ENCODE measurements at places on chromosomes 3 and 15. TPM values are rescaled to one million over a fixed set of nuclear protein-coding genes. Genes with fewer than 3 reads are reported as not detected.

GRCh38 chr3:50550079-50550736 is 17.3 kb downstream of the C3orf18 start:
- peak; percentile 75 for DNase-seq

The RBM5 gene
- 215 TPM for total RNA-seq

DNA sequence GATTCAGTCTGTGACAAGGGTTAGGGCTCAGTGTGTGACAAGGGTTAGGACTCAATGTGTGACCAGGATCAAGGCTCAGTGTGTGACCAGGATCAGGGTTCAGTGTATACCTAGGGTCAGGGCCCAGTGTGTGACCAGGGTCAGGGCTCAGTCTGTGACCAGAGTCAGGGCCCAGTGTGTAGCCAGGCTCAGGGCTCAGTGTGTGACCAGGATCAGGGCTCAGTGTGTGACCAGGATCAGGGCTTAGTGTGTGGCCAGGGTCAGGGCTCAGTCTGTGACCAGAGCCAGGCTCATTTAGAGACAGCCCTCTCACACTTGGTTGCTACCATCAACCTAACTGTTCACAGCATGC is 24.2 kb downstream of the LOXL1 start:
- DNase-seq = no peak

DNA sequence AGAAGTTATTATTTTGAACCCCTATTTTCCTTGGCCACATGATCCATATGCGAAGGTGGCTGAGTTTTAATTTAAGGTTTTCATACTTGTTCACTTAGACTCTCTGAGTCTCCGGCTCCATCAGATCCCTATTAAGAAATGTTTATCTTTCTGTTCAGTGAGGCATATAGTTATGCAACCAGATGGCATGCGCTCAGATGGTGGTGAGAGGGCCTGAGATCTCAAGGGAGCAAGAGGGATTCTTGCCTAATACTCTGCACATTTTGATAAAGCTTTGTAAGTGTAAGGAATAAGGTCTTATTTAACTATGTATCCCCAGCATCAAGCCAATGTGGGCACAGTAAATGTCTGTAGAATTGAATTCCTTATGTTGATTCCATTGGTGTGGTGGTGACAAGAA is 78.9 kb upstream of the DPH6 start:
- no peak for DNase-seq

DNA sequence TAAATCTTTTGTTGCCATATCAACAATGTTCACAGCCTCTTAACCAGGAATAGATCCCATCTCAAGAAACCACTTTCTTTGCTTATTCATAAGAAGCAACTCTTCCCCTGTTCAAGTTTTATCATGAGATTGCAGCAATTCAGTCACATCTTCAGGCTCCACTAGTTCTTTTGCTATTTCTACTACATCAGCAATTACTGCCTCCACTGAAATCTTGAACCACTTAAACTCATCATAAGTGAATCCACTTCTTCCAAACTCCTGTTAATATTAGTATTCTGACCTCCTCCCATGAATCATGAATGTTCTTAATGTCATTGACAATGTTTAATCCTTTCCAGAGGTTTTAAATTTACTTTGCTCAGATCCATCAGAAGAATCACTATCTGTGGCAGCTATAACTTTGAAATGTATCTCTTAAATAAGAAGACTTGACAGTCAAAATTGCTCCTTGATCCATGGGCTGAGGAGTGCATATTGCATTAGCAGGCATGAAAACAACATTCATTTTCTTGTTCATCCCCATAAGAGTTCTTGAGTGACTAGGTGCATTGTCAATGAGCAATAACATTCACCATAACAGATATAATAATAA is 205.9 kb downstream of the DTWD1 start:
- no peak for DNase-seq

DNA sequence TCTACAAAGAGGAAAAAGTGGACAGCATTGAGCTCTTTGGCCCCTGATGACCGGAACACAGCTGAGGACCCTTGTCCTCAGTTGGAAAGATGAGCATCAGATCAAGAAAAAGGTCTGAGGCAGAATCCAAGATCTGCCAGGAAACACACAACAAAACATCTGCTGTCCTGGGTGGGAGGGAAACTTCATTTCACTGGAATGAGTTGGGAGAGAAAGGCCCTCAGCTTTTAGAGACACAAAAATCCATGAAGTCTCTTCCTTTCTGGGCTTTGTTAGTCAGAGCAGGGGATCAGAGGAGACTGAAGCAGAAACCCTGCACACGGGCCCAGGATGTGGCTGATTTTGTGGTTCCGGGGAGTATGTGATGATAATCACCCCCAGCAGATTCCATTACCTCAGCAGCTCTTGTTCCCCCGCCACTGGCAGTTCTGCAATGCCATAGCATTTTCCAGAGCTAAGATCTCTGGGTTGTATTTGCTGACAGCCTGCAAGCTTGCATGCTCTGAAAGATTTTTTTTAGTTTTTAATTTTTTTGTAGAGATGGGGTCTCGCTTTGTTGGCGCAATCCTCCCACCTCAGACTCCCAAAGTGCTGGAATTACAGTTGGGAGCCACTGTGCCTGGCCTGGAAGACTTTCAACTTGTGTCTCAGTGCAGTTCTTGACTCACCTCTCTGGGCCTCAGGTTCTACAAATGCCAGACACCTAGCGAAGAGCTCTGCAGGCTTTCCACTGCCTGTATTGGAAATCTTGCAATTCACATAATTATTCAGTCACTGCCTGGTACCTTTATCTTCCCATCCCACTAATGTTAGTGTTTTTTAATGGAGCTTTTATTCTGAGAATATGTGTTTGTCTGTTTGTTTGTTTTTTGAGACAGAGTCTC is 5.8 kb upstream of the TATDN2 start:
- DNase-seq = peak; percentile 92

The TMCO5A gene
- total RNA-seq = not detected

DNA sequence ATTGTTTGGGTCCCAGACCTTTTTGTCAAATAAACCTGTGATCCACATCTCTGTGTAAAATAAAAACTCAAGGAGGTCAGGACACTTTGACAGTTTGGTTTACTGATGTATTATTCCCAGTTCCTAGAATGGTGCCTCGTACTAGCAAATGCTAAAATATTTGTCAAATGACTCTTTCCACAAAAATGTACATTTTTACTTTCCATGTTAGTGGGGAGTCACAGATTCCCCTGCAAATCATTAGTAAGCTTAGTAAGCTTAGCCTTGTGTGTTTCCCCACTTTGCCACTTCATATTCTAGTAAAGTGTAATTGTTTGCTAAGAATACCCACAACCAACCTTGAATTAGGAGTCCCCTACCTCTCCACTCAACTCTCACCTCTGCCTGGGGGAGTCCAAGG is 2.4 kb upstream of the MAGI1 start:
- no peak for DNase-seq

DNA sequence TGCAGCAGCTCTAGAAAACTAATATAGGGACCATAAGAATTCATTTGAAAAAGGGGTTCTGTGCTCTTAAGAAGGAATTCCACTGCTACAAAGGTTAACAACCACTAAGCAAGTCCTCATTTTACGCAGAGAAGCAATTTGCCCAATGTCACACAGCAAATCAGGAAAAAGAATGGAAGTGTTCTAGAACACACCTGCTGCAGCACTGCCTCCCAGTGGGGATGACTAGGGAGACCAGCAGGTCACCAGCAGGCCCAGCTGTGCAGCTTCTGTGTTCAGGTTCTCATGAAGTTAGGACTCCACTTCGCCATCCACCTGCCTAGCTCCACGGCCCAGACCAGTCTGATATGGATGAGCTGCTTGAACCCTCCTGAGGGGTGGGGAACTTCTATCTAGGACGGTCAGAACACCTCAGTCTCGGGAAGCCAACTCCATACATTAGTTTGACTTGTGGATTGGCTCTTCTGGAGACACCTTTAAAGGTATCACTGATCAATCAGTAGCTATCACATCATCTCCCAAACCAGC is 18.6 kb downstream of the POMGNT2 start:
- DNase-seq = peak; percentile 13

The ADAMTSL3 gene
- not detected for total RNA-seq

The SOX2 gene
- not detected for total RNA-seq

DNA sequence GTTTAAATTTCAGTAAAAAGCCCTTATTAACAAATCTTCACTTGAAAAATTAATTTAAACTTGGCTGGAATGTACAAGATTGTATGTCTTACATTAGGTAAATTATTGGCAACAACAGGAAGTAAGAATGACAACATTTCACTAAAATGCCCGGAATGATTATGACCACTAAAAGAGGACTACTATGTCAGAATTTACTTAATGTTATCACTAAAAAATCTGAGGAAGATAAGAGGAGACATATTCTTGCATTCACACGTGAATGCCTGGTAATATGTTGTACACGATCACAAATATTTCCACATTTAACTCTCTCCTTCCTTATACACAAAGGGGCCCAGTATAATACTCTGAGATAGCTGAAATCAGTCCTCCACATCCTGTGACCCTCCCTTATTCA is 29.7 kb downstream of the VGLL3 start:
- no peak for DNase-seq

DNA sequence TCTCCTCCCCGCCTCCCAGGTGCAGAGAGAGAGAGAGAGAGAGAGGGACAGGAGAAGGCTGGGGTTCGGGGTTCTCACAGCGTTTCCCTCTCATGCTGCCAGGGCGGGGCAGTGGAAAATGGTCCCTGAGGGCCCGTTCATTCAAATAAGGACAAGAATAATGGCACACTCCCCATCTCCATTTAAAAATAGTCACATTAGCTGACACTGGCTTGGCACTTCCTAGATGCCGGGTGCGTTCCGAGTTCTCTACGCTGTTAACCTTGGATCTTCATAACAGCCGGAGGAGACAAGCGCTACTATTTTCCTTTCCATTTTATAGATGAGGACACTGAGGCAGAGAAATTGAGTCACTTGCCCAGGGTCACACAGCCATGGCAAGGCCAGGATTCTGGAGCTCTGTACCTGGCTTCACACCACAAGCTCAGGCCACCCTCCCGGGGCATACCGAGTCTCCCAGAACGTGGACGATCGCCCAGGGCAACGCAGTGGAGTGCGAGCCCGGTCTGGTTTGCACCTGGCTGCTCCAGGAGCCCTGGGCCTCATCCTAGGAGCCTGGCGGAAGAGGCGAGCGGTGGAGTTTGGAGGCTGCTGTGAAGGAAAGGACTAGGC is 608 bp upstream of the SLC6A6 start:
- no peak for DNase-seq

- DNase-seq = no peak
Observed at GRCh38 chr3:50201573-50202315, 3.3 kb upstream of the SLC38A3 start.

DNA sequence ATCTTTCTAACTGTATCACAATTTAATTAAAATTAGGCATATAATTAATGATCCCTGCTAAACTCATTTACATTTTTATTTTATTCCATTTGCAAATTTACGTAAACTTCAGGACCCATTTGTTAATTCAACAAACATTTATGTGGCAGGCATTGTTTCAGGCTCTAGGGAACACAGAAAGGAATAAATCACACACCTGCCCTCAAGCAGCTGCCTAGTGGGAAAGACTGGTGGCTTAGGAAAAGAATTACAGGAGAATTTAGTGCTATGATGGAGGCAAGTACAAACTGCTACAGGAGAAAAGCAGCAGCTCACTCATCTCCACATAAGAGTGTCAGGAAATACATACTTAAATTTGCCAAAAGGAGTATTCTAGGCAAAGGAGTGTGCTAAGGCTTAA is 11.2 kb downstream of the CBLB start:
- no peak for DNase-seq

DNA sequence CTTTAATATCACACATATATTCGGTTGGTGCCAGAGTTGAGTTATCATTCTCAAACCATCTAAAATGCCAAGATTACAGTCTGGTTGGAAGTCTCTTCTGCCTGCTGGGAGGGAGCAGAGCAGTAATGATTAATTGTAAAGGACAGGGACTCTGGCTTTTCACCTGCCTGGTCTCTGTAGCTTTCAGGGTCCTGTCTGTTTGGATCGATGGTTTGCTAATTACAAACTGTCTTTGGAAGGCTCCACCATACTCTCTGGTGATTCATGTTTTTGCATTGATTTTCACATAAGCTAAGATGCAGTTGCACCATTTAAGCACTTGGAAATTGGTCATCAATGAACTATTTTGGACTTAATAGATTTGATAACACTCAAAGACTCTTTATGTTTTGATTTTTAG is 350.4 kb upstream of the SATB1 start:
- no peak for DNase-seq

The MYO5C gene
- 2.8 TPM for total RNA-seq

- DNase-seq = no peak
Observed at GRCh38 chr3:128339491-128340012, 127.1 kb downstream of the DNAJB8 start.

DNA sequence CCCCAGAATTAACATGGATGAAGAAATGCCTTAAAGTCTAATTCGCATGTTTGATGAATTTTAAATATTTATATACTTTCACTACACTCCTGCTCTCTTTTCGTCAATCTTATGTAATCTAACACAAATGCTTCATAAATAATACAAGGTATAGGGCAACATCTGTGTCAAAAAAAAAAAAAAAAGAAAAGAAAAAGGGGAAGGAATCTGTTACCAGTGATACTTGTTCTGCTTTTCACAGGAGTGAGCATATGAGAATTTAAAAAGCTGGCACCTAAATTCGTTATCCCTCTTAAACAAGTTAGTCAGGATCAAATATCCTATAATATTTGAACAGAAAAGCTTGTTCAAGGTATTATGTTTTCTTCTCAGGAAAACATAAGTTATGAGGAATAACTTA is 243.8 kb downstream of the KCNH8 start:
- DNase-seq = no peak

The RMDN3 gene
- 26.0 TPM for total RNA-seq

The ZNF662 gene
- total RNA-seq = 0.22 TPM

GRCh38 chr3:140911822-140912221 is 29.8 kb upstream of the SLC25A36 start:
- DNase-seq = no peak

The KLF15 gene
- total RNA-seq = not detected

GRCh38 chr3:42652611-42653302 is 740 bp upstream of the ZBTB47 start:
- DNase-seq = no peak

GRCh38 chr3:69443457-69443920 is 57.6 kb upstream of the FRMD4B start:
- DNase-seq = no peak

DNA sequence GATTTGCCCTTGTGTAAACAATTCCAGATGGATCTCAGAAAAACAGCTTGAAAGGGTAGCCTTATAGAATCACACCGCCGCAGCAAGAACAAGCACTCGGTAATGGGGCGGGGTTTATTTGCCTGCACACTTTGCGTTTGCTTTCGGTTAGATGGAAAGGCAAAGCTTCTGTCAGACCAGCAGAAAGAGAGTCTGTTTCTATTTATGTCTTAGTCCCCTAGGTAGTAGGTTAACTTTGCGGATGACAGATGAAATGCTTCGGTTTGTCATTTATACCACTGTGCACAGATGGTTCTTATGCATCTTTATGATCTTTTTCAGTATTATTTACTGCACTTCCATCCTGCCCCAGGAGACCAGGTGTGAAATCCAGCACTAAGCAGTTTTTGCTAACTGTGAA is 62.2 kb downstream of the PYDC2 start:
- DNase-seq = no peak

DNA sequence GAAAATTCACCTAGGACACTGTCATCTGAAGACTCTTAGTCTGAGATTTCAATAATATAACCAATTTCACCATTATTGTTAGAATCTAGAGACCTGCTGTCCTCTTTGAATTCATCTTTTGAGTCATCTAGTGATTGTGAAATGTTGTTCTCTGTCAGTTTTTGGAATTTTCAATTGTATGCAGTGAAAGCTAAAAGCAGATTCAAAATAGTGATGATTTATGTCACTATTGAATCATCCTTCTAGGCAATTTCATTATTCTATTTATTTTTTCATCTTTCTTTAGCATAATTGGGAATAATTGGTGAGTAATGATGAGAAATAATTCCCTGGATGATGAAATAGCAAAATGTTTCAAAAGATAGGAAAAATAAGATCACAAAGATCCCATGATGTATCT is 101.7 kb upstream of the EIF1B start:
- DNase-seq = no peak

All from activated CD4-positive, alpha-beta T cell treated with anti-CD3 and anti-CD28 coated beads, Interleukin-2, amount 10 ng/mL, durations not matched to agents 7 days and 5 days (primary cell).